NCI-H1105 treated with DMSO at 0.1 percent for 48 hours (cell line): ENCODE measurements at places on chromosomes 4 and X.

DNA sequence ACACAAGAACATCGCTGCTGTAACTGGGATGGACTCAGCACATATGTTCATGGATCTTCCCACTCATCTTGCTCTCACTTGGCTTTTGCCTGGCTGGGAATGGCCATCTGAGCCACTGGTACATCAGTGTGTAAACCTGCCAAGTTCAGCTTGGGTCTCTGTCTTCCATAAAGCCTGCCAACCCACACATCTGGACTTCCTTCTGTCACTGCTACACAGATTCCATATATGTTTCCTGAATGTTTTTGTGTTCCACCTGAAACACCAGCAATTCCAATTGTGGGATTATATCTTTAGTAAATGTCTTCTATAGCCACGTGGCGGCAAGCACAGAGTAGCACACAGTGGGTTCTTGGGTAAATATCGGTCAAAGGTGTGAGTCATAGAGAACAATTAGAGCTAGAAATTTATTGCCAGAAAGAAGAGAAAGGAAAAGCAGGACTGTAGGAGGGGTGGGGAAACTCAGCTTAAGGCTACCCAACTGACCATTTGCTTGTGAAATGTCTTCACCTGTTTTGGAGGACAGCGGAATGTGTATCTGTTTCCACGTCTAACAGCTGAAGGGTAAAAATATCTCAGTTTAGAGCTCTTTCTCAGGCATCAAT, 125.9 kb downstream of the MFAP3L start:
- no peak for DNase-seq

GRCh38 chr4:83317671-83318070, 17.0 kb downstream of the HPSE start:
- no peak for DNase-seq

- no peak for DNase-seq
Measured at GRCh38 chr4:110071466-110071865, 126.9 kb downstream of the ELOVL6 start.

DNA sequence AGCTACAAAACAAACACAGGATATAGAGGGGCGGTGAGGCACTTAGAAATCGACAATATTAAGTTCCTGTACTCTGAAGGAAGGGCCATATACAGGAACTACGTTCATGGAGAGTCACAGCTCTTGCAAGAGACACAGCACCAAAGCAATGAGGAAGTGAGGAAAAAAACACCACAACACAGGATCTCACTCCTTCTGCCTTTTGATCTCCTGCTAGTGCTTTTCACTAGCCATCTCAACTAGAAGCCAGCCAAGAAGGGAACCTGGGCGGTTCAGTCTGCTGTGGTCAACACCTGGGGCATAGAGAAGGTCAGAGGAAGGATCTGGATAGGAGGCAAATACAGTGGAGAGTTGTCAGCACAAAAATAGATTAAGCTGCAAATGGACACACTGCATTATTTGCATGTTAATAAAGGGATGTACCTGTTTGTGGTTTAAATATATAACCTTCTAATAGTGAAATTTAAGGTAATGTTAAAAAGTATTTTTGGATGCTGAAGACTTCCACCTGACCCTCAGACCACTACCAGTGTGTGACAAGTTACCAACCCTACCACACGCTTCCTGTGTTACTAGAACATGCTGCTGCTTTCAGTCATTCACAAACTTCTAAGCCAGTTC, 104.6 kb downstream of the DTHD1 start:
- no peak for DNase-seq

DNA sequence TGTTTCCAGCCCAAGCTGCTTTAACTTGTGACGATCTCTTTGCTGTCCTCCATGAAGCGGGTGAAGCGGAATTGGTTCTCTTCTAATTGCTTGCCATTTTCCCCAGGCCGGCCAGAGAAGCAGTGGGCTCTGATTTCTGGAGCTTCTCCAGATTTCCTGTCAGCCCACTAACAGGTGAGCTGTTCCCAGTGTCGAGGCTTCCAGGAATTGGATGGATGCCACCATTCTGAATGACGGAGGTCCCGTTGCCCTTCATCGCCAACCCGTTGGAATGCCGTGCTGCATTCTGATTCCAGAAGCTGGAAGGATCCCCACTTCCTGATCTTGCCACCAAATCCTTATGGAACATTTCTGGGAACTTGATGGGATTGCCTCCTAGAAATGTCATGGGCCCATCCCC, 31.0 kb downstream of the PAGE1 start:
- DNase-seq = no peak

GRCh38 chrX:70478526-70479245, 34.1 kb downstream of the DLG3 start:
- DNase-seq = no peak

- no peak for DNase-seq
Measured at GRCh38 chrX:28876408-28876807, 289.2 kb downstream of the IL1RAPL1 start.

DNA sequence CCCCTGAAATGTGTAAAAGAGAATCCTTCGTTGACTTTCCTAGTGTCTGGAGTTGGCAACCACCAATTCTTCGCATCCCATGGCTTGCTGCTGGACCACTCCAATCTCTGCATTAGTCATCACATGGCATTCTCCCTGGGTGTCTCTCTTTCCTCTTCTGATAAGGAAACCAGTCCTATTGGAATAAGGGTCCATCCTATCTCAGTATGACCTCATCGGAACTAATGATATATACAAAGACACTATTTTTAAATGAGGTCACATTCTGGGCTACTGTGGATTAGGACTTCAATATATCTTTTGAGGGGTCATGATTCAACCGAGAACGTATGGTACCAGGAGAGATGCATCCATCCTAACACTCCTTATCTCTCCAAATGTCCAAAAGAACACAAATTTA, 259.1 kb upstream of the CPEB2 start:
- no peak for DNase-seq

DNA sequence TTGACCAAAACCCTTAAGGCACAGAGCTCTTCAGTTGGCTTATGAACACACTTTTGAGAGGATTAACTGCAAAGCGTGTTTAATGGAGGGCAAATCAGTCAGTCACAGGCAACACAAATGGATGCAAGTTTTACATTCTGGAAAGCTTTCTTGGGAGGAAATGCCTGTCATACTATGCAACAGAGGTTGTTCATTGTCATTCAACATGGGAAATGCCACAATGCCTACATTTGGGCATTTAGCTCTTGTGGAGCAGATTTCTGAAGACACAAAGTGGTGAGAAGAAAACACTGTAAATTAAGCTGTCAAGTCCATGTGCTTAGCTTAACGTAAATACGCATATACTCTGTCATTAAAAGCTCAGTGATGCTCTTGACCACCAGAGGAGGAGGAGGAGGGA, 41.1 kb downstream of the CBLL2 start:
- no peak for DNase-seq

DNA sequence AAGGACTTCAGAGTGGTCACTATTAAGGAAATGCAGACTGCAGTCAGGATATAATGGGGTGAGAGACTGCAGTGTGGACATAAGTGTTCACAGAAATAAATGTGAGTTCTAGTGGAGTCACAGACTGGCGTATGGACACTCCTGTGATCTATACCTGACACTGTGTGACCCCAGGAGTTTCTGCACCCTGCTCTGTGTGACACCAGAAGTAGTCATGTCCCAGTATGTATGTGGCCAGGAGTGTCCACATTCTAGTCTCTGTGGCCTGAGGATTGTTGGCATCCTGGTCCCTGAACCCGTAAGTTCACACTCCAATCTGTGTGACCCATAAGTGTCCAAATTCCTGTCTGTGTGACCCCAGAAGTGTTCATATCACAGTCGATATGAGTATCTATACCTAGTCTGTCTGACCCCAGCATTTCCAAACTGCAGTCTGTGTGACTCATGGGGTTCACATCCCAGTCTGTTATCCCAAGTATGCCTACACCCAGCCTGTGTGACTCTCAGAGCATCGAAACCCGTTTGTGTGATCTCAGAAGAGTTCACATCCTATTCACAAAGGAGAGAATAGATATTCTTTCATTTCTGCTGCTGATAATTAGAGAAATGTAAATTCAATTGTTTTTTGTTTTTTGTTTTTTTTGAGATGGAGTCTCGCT, 16.3 kb downstream of the WDR13 start:
- DNase-seq = no peak

DNA sequence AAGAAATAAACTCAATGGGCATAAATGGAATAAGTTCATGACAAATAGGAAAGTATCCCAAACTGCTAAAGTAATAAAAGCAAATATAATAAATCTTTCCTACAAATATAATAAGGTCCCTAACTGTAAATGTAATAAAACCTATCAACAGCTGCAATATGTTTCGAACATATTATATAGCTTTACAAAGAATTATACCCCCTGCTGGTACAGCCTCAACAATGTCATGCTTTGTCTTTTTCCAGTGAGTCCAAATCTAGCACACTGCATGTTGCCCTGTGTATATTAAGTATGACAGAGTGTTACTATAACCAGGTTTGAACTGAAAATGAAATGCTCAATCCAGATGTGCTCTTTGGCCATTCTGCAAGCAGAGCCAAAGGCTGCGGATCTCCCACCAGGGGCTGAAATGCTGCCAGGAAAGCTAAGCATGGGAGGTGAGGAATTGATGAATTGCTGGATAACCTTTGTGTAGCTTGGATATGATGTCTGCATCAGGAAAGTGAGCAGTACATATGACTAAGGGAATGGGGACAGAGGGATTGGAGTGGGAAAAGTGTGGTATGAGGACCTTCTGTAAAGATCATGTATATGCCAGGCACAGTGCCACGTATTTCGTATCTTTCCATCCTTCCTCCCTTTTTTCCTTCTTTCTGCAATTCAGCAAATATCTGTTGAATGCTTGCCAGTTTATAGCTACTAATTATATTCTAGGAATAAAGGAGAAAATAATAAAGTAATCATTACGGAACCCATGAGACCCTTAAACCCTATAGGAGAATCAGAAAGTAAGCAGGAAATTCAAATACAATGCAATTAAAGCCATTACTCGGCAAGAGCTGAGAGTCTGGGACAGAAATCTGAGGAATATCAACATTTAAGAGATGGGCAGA, 954.6 kb upstream of the LCORL start:
- no peak for DNase-seq

DNA sequence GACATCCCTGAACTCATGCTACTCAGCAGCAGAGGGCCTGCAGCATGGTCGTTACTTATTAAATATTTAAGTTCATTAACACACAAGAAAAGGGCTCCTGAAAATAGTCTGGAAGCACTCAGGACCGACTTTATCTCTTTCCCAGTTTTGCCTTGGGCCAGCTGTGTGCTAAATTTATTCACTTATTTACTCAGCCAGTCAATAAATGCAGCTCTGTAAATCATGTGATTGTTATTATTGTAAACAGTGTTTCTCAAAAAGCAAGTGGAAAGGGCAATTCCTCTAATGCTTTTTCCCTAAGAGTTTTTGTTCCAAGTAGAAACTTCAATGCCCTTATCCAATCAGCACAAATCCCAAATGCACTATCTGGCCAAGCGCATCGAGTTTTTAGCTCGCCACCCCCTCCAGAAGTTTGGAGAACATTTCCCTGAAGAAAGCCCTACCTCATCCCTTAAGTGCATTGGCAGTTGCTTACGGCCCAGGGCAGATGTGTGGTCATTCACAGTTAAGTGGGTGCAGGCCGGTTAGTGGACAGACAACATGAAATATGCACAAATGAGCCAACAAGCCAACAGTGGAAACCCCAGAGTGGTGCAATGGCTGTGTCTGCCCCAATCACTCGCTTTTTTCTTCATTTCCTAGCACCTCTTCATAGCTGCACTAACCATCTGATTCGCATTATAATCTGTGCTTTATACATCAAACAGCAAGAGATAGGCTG, 125.8 kb downstream of the SMIM20 start:
- no peak for DNase-seq

DNA sequence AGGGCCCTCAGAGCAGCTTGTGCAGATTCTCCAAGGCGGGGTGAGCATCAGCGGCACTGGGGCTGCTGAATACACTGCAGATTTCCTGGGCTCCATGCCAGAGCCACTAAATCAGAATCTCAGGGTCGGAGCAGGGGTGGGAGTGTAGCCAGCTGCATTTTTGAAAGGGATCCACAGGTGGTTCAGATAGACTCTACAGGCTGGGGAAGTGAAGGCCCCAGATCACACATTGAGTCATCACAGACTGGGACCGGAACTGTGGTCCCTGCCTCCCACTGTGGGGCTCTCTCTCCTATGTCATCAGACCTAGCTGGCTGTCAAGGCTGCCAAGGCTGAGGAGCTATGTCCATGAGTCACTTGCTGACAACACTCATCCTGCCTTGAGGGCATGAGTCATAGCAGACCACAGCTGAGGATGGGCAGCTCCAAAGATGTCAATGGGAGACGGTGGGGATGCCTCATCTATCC, 162.3 kb upstream of the MAMLD1 start:
- DNase-seq = peak; percentile 45

GRCh38 chrX:39836802-39837420, 260.8 kb downstream of the BCOR start:
- peak; percentile 65 for DNase-seq

DNA sequence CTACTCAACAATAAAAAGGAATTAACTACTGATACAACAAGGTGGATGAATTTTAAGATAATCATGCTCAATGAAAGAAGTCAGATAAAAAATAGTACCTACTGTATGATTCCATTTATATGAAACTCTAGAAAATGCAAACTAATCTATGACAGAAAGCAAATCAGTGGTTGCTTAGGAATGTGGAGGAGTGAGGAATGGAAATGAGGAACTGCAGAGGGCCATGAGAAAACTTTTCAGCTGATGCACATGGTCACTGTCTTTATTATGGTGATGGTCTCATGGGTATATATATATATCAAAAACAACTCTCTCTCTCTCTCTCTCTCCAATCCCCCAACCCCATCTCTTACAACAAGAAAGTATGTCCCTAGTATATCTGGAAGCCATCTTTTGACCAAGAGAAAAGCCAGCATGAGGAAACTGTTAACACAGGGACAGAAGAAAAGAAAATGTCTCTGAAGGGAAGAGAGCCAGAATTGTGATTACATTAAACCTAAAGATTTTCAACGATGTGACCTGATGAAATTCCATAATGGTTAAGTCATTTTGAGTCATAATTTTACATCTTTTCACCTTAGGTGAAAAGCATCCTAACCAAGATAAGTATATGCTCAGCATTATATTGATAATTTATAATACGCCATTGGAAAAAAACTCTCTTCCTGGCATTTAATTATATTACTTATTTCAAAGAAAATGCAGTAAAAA, 8.5 kb upstream of the NFKB1 start:
- DNase-seq = no peak

DNA sequence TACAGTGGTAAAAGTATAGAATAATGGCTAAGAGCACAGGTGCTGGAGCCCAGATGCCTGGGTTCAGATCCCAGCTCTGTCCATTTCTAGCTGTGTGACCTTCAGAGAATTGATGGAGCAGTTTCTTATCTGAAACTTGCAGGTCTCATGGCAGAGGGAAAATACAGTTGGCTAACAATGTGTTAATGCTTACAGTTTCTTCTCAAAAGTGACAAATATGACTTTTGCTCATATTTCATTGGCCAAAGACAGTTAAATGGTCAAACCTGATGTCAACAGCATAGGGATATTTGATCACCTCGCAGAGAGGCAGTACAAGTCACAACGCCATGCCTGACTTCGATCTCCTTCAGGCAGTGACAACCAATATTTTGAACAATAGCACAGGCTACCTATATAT, 60.2 kb upstream of the LCORL start:
- DNase-seq = no peak
